ENCODE measurements at places on chromosomes 6 and 20.

- no peak for DNase-seq
Observed at GRCh38 chr6:152828431-152828830, 77.8 kb downstream of the VIP start.

- DNase-seq = no peak
Observed at GRCh38 chr6:135953818-135954217, 102.3 kb downstream of the PDE7B start.

- DNase-seq = no peak
Observed at GRCh38 chr6:131101911-131102680, 33.2 kb upstream of the AKAP7 start.

GRCh38 chr6:159376516-159377158, 207.4 kb downstream of the FNDC1 start:
- DNase-seq = no peak

DNA sequence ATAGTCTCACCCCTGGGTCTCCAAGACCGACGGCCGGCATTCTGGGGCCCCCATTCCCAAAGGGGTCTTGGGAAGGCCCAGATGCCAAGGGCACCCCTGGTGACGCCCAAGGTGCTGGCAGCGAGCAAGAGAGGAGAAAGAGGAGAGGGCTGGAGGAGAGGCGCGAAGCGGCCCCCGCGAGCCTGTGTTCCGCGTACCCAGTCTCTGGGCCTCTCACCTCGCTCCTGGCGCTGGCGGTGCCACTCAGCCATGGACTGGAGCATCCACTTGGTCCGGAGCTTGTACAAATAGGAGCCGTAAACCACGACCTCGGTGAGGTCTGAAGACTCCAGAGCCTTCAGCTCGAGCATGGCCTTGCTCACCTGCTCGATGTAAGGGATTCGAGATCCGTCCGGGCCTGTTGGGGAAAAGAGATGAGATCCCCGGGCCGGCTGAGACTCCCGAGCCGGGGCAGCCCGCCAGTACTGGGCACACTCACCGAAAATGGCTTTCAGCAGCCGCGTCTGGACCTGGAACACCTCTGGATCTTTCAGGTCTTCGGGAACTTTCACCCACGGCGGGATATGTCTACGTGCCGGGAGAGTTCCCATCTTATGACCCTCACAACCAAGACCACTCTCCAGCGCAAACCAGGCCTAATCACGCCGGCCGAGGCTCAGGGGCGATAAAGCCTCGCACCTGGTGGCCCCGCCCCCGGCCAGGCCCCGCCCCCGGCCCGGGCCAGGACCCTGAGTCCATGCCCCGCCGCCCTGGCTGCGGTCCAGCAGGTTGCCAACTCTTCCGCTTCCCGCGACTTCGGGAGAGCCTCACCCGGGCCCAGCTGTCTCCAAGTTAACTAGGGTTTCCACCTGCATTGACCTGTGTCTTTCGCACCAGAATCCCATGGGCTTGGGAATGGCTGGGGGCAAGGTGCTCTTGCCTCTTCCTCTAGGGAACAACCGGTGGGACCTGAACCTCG, at the start of gene DPPA5:
Gene DPPA5, minus strand, starts transcription at position 641 of the 958 bp plus-strand sequence. Its CDS starts 51 bp downstream, at position 590.
- no peak for DNase-seq

DNA sequence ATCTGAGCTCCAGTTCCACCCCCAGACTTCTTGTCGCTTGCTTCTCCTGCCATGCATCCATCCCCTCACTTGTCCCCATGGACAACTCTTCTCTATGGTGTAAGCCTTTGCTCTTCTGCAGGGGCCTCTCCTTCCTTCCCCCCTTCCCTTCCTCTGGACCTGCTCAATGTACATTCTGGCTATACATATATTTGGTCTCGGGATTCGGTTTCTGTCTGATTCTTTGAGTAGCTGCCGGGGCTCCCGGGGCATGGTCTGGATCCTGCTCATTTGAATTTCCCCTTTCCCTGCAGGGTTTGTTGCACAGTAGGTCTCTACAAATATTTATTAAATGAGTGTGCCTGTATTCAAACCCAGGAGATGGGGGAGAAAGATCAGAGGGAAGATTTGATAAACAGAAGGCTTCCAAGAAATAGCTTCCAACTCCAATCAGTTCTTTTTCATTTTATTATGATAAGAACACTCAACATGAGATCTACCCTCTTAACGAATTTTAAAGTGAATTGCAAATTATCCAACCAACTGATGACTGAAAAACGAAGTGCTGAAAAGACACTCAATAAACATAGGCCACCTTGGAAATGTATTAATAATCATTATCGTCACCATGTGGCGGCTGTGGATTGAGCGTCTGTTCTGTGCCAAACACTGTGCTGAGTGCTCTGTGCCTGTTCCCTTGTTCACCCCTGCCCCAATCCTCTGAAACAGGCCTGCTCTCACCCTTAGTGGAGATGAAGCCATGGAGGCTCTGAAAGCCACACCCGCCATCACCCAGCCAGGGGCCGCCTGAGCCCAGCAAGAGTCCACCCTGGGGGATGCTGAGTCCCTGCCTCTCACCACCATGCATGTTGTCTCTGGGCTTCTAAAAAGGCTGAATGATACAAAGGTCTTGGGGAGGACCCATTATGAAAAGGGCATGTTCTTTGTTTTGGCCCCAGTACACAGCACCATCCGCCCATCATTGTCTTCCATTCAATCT, 34.3 kb upstream of the APCDD1L start:
- DNase-seq = no peak

GRCh38 chr6:1409774-1410465, 20.5 kb downstream of the FOXF2 start:
- no peak for DNase-seq

- DNase-seq = no peak
Observed at GRCh38 chr6:21955053-21955595, 341.7 kb downstream of the PRL start.

DNA sequence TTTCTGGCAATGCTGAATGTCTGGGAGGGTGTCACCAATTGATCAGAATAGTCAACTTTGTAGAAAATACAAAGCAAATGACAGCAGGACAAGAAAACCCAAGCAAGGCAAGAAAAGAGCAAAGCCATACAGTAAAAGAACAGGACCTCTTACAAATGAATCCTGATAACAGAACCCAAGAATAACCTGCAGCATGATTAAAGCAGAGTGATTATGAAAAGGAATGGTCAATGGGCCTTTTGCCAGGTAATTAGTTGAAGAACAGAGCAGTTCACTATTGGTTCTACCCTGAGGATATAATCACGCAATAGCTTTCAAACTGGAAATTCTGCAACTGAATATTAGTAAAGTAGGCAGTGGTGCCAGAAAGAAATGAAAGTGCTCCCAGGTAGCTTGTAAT, 319.8 kb downstream of the FRK start:
- no peak for DNase-seq

DNA sequence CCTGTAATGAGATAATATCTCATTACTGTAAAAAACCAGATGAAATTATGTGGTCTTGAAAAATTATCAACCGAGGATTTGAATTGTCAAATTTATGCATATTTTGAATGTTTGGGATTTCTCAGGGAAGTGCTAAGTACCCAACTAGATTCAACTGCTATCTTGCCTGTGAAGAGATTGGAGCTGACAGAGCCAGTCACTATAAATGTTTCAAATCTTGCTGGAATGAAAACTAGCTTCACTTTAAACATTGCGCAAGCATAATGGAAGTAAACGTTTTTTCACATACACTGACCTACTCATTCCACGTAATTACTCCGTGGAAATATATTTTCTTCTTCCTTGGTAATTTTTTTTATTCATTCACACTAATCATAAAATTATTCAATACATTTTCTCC, 46.7 kb downstream of the TMEM170B start:
- no peak for DNase-seq

DNA sequence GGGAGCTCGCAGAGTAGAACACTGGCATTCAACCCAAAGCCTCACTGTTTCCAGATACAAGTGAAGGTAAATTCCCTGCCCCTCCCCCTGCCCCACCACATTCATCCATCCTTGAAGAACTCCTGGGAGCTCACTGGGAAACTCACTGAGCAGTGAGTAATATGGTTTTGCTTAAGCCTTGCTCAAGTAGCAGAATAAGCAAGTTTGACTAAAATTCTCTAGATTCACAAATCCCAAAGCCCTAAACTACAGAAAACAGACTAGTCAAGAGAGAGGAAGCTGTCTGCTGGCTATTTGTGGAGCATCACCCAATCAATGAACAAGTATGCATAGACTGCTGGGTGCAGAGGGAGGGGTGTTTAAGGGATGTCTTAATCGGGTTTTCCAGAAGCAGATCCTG, 82.1 kb downstream of the UNC5CL start:
- DNase-seq = no peak
